Stimulated activated CD4-positive, alpha-beta T cell treated with anti-CD3 and anti-CD28 coated beads, Interleukin-12 subunit alpha, Interleukin-12 subunit beta, amount 100 ng/mL, for 48 hours (primary cell): ENCODE measurements at places on chromosomes 3 and 15.

GRCh38 chr3:129315223-129315997 lies 36.7 kb downstream of the HMCES start:
- no peak for DNase-seq

DNA sequence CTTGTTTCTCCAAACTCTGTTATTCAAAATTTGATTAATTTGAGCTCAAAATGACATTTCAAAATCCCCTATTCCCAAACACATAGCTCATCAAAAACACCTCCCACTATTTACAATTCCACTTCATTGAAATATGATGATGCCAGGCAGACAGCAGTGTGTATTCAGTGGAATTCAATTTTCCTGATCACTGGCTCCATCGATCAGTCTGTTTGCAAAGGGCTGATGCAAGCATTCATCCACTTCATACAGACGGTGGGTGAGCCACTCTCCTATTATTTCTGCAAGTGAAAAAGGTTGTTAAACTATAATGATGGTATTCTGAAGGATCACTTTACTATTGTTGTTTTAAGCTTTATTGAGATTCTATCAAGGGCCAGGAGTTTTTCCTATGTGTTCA lies 90.7 kb downstream of the RTP4 start:
- DNase-seq = no peak

GRCh38 chr3:127337911-127338531 lies 50.2 kb upstream of the PRR20G start:
- DNase-seq = no peak

DNA sequence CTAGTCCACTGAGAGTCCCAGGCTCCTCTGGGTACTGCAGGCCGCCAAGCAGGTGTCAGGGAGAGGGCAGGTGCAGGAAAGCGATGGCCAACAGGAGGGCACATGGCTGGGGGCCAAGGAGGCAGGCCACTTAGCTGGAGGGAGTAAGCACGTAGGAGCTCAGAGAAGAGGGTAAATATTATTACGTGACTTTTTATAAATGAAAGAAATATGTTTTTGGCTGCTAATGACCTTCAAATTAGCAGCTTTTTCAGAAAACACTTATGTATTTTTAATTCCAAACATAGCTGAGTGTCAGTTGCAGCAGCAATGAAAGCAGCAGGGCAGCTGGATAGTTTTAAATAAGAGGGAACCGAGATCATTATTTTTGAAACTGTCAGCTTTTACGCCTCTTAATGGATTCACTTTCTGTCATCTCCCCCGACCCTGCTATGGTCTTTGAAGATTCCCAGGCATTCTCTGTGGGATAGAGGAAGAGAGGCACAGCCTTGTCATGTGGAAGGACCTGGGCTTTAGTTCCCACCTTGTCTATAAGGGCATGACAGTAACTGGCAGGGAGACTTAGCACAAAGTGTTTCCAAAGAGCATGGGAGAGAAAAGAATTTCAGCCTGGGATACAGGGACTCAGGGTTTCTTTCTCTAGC lies 477.1 kb downstream of the EPHB1 start:
- DNase-seq = no peak

DNA sequence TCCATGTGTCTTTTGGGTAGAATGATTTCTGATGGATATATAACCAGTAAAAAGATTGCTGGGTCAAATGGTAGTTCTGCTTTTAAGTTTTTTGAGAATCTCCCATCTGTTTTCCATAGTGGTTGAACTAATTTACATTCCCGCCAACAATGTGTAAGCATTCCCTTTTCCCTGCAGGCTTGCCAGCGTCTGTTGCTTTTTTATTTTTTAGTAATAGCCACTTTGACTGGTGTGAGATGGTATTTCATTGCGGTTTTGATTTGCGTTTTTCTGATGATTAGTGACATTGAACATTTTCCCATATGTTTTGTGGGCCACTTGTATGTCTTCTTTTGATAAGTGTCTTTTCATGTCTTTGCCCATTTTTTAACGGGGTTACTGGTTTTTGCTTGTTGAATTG lies 36.3 kb upstream of the MB21D2 start:
- no peak for DNase-seq

DNA sequence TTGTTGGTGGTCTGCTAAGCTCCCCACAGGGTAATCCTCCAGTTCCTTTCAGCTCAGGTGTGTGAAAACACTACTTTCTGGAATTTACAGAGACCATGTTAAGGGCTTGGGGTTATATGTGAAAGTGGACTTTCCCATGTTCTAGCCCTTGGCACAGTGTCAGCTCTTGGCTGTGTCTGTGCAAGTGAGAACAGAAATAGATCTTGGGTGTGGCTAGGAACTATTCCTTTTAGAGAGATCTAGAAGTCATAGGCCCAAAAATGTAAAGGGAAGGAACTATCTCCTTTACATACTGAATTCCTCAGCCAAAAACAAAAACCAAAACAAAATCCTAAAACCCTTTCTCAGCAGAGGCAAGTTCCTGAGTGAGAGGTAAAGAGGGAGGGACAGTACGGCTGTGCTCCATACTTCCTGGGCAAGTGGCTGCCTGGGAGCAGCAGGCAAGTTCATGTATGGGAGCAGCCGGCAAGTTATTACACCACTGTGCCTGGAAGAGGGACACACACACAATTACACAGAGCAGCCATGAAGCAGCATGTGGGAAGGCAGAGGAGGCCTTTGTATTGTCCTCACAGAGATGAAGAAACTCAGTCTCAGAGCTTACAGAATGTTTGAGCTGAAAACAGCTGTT lies 19.9 kb upstream of the C3orf62 start:
- DNase-seq = no peak

GRCh38 chr15:70741107-70741531 lies 22.2 kb downstream of the UACA start:
- DNase-seq = no peak

DNA sequence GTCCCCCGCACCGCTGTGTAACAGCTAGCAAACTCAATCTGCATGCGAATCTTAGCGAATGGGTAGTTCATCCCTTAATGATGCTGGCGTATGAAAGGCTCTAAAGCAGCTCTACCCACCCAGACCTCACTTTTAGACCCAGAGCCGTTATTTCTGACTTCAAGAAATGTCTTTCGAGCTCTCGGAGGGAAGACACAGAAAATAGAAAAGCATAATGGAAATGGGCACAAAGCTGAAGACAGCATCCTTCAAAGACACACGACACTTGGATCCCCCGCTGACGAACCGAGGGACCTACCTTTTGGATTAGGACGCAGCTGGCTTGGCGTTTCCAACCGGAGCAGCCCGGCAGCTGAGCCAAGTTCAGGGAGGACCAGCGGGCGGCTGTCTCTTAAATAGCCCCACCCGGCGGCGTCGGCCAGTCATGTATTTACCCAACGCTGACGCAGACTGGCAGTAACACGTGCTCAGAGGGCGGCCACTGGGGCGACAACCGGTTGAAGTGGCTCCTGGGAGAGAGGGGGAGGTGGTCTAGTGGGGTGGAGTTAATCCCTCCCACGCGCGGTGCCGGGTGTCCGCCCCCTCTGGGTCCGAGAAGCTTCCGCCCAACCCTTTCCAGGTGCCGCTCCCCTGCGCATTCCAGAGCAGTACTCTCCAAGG lies 1.5 kb downstream of the CCK start:
- no peak for DNase-seq

DNA sequence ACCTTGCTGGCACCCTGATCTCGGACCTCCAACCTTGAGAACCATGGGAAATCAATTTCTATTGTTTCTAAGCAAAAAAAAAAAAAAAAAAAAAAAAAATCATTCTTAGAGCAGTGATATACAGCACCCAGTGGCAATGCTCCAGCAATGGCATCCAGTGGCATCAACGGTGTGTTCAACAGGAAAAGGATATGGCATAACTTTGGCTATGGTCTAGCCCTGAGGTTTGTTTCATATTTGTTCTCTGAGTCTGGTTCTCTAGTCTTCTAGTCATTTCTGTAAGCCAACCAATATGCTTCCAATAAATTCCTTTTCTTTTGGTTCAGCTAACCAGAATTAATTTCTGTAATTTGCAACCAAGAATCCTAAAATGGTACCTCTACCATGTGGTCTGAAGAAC lies 19.2 kb downstream of the DENND4A start:
- no peak for DNase-seq

- no peak for DNase-seq
Observed at GRCh38 chr3:71307991-71308697, 275.4 kb downstream of the FOXP1 start.

GRCh38 chr3:72748659-72749058 lies 99.6 kb downstream of the SHQ1 start:
- DNase-seq = no peak

DNA sequence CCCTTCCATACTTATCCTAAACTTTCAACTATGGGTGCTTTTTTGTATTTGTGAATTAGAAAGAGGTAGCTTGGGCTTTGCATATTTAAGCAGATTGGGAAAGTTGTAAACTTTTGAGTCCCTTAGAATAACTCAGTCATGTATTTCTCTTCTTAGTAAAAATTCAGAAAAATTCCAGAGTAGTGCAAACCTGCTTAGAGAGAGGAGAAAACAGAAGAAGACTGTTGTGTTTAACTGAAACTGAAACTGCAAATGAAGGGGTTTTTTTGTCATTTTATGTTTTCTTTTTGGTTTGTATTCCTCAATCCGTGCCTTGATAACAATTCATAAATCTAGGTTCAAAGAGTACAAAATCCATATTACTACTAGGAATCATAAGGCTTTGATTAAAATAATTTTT lies 31.3 kb downstream of the CD200 start:
- DNase-seq = no peak

DNA sequence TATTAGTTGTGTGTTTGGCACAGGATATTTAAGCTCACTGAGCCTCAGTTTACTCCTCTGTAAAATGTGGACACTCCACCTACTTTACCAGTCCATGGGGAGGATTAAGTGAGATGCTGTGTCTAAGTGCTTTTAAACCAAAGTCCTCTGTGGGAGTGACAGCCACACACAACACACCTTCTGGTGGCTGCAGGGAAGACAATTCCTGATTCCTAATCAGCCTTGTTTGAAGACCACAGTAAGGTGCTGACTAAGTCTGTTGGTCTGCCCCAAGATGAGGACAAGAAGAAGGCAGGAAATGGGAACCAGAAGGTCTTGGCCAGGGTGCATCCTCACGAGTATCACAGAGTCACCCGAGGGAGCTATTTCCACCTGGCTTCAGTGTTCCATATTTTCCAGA lies 52.3 kb downstream of the EPHB1 start:
- no peak for DNase-seq

GRCh38 chr3:192331749-192332385 lies 395.5 kb downstream of the FGF12 start:
- DNase-seq = no peak

GRCh38 chr3:185754920-185755319 lies 69.9 kb downstream of the IGF2BP2 start:
- DNase-seq = no peak

- DNase-seq = peak; percentile 60
Observed at GRCh38 chr3:13884851-13885703, 5.2 kb upstream of the WNT7A start.

DNA sequence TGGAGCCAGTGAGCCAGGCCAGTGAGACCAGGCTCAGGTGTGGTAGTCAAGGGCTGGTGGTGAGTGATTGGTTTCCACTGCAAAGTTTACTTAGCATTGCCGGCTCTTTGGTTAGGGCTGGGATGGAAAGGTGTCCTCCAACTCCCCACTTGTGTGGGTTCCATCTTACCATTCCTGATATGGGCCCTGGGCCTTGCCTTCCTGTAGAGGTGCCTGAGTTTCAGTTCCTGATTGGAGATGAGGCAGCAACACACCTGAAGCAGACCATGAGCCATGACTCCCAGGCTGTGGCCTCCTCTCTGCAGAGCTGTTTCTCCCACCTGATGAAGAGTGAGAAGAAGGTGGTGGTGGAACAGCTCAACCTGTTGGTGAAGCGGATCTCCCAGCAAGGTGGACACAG lies 3.1 kb downstream of the MPI start:
- DNase-seq = no peak

DNA sequence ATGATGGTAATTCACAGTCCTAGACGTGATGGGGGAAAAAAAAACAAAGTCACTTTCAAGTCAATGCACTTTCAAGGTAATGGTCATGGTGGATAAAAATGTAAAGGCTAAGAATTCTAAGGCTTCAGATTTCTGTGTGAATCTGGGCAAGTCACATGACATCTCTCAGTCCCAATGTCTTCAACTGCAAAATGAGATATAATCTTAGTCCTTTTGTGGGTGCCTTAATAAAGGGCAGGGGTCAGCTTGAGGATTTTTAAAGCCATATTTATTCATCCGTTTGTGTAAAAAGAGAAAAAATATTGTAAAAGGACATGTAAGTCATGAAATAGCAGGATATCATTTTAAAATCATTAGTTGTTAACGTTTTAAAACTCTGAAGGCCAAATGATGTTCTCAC lies 83.5 kb downstream of the ADAMTS9 start:
- DNase-seq = no peak

GRCh38 chr3:193761969-193762368 lies 169.0 kb downstream of the OPA1 start:
- DNase-seq = no peak

GRCh38 chr3:60585918-60586317 lies 665.3 kb downstream of the FHIT start:
- DNase-seq = no peak
